Thymus (tissue), 14 donors: ENCODE measurements at places on chromosomes 3 and 15.

GRCh38 chr15:88844749-88845386, 41.6 kb downstream of the ACAN start:
- no peak for DNase-seq

DNA sequence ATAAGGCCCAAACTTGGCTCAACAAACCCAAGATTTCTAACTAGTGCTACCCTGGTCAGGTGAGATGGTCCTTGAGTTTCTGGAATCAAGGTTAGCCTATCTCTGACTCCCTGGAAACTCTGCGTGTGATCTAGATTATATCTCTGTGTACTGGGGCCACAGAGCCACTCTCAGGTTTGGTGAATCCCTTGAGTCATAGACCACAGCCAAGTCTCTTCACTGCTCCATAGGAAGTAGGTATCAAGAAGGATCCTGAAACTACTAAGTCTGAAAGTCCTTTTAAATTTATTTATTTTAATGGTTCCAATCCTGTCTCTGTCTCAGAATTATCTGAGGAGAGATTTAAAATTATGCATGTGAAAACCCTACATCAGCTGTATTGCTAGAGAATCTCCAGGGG, 99.1 kb downstream of the TUSC7 start:
- DNase-seq = no peak

DNA sequence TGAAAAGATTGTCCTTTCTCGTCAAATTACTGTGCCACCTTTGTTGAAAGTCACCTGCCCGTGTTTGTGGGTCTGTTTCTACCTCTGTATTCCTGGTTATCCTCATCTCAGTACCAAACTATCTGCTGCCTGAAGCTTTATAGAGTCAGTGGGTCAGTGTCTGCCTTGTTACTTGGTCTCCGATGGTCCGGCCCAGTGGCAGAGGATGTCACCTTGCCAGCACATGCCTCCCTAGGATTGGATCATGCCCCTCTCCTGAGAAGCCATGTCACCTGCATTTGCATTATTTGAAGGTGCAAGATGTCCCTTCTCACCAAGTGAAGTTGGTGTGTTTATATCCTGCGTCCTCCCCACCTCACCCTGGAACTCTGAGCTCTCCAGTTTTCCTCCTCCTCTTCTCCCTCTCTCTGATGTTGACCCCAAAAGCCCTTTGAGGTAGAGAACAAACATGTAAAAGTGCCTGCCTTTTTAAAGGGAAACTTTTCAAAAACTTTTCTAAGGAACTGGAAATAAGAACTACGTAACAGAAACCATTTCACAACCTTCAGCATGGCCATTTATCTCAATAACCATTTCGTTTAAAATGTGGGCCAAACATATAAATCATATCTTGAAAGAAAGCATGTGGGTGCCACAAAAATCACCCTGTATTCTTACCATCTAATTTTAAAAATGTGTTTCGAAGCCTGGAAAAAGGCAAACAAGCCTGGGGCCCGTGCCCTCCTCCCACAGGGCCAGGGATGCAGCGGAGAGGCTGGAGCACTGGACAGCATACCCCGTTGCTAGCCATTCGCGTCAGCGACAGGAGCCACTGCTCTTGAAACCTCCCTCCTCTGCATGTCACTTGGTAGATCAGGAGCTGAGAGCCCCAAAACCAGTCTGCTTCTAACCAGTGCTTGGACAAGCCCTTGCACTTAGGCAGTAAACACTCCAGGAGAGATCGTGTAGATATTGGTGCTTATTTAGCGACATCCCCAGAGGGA, 102.1 kb downstream of the VGLL4 start:
- DNase-seq = no peak

DNA sequence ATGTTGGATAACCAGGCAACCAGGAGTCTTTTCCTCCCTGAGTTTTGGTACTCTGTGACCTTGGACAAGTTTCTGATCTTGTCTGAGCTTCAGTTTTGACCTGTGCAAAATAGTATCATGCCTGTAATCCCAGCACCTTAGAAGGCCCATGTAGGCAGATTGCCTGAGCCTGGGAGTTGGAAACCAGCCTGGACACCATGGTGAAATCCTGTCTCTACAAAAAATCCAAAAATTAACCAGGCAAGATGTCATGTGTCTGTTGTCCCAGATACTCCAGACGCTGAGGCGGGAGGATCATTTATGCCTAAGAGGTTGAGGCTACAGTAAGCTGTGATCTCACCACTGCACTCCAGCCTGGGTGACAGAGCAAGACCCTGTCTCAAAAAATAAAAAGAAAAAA, 114.8 kb downstream of the IL12A start:
- DNase-seq = no peak

GRCh38 chr3:128965280-128965679, 28.6 kb downstream of the CFAP92 start:
- DNase-seq = no peak

DNA sequence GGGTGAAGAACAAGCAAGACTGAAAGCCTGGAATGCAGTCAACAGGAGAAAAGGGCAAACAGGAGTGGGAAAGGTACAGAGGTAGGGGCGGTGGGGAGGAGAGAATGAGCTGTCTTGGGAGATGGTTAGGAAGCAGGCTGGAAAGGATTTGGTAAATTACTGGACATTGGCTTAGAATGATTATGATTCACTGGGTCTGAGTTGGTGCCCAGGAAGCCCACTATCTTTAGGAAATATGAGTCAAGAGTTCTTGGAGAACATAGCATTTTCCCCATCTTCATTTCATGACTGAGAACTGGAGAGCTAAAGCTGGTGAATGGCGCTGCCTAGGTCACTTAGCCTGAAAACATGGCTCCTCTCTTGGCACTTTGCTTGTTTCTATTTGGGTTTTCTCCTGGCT, 74.7 kb upstream of the C3orf80 start:
- no peak for DNase-seq
